ENCODE measurements at places on chromosomes 2 and 18. TPM values are rescaled to one million over a fixed set of nuclear protein-coding genes. Genes with fewer than 3 reads are reported as not detected.

Gene DNAJC10
- total RNA-seq, result 174 TPM

Gene TSHZ1
- total RNA-seq, result 0.15 TPM

Gene SP140
- total RNA-seq, result not detected

Gene CRYGC
- total RNA-seq, result not detected

Gene PLGLB1
- total RNA-seq, result 1.6 TPM
